Stimulated activated CD4-positive, alpha-beta T cell treated with anti-CD3 and anti-CD28 coated beads, Interleukin-15, amount 100 ng/mL, for 1 hour (primary cell): ENCODE measurements at places on chromosomes 3 and 15.

GRCh38 chr15:100163961-100164360 lies 177.8 kb downstream of the ADAMTS17 start:
- DNase-seq: no peak

GRCh38 chr3:49966233-49966942 lies 26.4 kb downstream of the RBM6 start:
- no peak for DNase-seq

GRCh38 chr3:25604107-25604805 lies 60.5 kb downstream of the TOP2B start:
- no peak for DNase-seq

GRCh38 chr15:98676586-98677270 lies 28.4 kb downstream of the IGF1R start:
- no peak for DNase-seq
